ENCODE measurements at places on chromosomes 4 and X. TPM values are rescaled to one million over a fixed set of nuclear protein-coding genes. Genes with fewer than 3 reads are reported as not detected.

Gene HDAC6
- total RNA-seq = 27.1 TPM

Gene SRPK3
- not detected for total RNA-seq

Gene SSX2B
- not detected for total RNA-seq

Gene GPRASP2
- total RNA-seq = 5.0 TPM

Gene GLRA3
- not detected for total RNA-seq

Gene PCDH10
- 0.19 TPM for total RNA-seq

Gene ATOH1
- not detected for total RNA-seq

Gene CCDC160
- total RNA-seq = 0.12 TPM

Gene CTAG1B
- not detected for total RNA-seq

Gene SYTL5
- total RNA-seq = 0.38 TPM

Gene MND1
- 13.3 TPM for total RNA-seq

Gene OTUD5
- 59.5 TPM for total RNA-seq

Gene PNMA6A
- 4.5 TPM for total RNA-seq

Gene NIPAL1
- total RNA-seq = 0.65 TPM

Gene LRAT
- total RNA-seq = not detected

Gene NUDT6
- total RNA-seq = 6.9 TPM

Gene TSPAN7
- 2.8 TPM for total RNA-seq

Gene RAB41
- total RNA-seq = not detected

Gene CRMP1
- total RNA-seq = 3.9 TPM

Gene ZNF732
- total RNA-seq = not detected

Gene FNIP2
- total RNA-seq = 7.3 TPM

Gene SHOX
- not detected for total RNA-seq

Gene HCCS
- total RNA-seq = 56.2 TPM

Measured in A549 treated with GW870086 at 1 μM for 4 hours (cell line).